CD4-positive, alpha-beta T cell treated with Interleukin-4 for 4 hours (primary cell): ENCODE measurements at places on chromosomes 6 and 20.

DNA sequence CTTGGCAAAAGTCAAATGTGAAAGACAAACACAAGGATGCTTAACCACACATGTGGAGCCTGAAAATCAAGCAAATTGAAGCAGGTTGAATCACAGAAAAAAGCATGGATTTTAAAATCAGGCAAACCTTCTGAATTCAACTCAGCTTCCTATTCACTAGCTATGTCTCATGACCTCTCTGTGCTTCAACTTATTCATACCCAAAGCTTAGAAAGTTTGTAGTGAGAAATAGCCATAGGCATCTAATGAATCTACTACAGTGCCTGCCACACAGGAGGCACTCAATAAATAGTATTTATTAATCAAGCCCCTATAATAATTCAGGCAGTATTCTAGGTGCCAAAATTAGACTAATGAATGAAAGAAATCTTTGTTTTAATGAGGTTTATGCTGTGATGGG, 112.2 kb upstream of the TNFAIP3 start:
- DNase-seq = no peak

GRCh38 chr6:31345026-31345730, 11.8 kb downstream of the HLA-B start:
- DNase-seq = no peak

DNA sequence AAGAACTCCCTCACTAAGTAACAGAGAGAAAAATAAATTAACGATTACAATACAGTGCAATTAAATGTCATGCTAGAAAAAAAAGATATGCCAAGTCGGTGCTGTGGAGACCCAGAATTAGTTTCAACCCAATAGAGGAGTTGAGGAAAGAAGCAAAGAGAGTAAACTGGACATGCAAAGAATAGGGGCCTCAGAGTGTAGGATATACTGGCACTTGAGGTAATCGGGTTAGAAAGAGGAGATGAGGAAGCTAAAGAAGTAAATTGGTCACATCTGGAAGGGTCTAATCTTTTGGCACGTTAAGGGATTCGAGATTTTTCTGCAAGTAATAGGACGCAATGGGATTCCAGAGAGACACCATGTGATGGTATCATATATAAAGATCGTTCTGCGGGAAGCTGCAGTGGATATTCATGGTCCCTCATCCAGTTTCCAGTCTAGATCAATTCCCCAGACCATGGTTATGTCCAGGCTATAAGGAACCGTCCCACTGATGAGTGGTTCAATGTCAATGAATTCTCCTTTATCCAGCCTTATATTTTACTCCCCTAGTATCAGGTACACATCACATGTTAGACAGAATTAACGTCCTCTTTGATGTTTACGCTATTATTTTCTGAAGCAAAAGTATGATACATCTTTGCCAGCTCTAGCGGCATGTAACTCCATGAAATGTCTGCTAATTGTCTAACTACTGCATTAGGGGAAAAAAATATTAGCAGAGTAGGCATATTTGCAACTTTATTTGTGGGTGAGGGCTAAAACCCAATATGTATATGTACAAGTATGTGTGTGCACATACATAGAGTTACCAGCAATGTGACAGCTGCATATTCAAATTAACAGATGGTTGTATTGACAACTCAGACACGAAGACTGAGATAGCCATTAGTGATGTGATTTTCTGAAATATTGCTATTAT, 1.1 kb upstream of the TBC1D32 start:
- no peak for DNase-seq

GRCh38 chr20:33475381-33476152, 14.3 kb upstream of the CBFA2T2 start:
- DNase-seq = no peak

- DNase-seq = no peak
These were observed 236.6 kb upstream of the CHD6 start for GRCh38 chr20:41854765-41855164.

DNA sequence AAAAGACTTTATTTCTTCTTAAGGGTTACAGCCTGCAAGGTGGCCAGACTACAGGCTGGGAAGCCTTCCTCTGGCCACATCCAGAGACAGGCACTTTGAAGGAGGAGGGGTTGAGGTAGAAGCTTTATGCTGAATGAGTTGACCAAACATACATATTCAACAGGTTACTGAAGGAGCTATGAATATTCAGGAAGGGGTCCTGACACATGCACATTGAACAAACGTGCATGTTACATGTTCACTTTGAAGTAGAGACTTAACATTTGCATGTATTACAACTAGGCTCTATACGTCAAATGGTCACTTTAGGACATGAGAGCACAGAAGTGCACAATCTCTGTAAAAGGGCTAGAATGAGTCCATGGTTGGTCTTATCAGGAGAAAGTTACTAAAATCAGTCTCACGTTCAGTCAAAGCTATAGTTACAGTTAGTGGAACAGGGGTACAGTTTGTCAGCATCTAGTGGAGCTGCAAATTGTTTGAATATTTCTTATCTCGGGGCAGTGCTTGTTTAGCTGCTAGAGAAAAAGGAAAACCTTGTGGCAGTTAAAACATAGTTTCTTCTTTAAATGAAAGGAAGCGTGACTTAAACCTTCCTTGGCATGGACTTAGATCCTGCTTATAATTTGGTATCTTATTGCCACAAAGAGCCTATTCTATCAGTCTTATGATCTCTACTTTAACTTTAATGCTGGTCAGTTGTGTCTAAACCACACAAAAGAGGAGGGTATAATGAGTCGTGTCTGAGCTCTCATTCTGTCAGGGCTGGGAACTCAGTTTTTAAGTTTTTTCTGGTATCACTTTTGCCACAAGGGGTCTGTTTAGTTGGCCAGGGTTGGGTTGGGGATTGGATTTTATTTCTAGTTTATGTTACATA, 4.6 kb upstream of the ZSCAN9 start:
- no peak for DNase-seq

DNA sequence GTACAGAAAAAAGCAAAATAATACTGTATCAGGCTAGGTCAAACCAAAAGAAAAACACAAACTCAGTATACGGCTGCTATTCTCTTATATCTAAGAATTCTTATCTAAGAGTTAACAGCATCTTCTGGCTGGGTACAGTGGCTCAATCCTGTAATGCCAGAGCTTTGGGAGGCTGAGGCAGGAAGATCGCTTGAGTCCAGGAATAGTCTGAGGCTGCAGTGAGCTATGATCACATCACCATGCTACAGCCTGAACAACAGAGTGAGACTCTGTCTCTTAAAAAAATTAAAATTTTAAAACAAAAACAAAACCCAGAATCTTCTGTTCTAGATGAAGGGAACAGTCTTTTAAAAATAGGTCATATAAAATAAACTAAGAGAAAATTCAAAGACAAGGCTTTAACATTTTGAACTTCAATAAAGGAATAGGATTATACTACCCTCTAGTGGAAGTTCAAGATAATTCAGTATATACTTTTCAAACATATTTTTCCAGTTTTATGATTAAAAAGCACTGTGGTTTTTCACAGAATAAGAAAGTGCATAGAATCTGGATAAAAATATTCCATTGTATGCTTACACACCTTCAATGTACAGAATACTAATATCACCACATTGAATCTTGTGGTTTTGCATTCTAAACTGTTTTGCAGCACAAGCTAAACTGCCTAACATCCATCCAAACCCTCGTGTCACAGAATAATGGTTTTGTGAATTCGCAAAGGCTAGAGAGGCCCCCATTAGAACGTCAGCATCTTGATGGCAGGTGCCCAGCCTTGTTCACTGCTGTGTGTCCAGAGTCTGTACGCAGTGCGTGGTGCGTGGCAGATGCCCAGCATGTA, 39.3 kb downstream of the DTNBP1 start:
- peak; percentile 17 for DNase-seq
